ENCODE measurements at places on chromosomes 2 and 18.

DNA sequence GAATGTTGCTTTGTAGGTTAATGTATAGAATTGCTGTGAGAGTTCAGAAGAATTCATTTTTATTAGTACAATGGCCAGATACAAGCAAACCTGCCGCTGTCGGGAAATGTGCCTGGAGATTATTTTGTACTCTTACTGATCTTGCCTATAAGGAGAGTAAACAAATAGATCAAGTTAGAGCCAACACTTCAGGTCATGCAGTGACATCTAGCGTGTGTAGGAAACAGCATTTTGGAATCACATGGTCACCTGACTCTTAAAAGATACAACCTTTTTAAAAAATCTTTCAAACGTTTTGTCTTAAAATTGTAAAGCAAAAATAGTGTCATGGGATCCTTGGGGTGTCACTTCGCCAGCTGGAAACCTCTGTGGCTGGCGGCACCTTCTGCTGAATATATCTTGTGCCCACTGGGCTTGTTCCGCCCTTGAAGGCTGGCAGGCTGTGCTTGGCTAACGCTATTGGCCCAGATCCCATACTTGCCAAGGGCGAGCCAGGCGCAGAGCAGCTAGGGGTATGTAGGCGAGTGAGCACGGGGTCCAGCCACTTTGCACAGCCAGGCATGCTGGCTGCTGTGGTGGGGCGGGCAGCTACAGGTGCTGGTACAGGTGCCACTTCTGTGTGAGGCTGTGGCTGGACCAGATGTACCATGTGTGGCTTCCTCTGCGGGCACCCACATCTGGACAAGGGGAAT, 19.5 kb upstream of the RPRM start:
- no peak for DNase-seq

- DNase-seq, result no peak
Observed at GRCh38 chr2:132253496-132254305, 91.9 kb upstream of the ANKRD30BL start.

DNA sequence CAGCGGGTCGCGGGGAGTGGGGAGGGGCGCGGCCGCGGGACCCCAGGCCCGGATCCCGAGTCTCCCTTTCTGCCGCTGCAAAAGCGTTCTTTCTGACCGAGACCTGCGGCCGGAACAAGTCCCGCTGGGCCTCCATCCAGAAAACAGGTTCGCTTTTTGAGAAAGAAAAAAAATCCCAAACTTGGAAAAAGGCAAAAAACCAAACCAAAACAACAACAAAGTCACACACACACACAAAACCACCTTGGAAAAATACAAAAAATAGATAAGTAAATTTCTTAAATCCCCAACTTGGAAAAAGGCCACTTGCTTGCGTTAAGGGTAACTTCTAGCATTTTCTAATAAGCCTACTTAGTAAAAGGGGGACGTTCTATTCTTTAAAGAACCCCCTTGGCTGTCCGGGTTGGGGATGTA, 250 bp upstream of the CHST10 start:
- DNase-seq, result no peak

GRCh38 chr2:241179899-241180298, 8.6 kb upstream of the ANO7 start:
- no peak for DNase-seq

GRCh38 chr2:238886453-238887094, 38.7 kb downstream of the TWIST2 start:
- no peak for DNase-seq

Measured in esophagus squamous epithelium (tissue), 5 donors.